Cerebellum (tissue), 4 donors: ENCODE measurements at places on chromosomes 3 and 15. TPM values are rescaled to one million over a fixed set of nuclear protein-coding genes. Genes with fewer than 3 reads are reported as not detected.

DNA sequence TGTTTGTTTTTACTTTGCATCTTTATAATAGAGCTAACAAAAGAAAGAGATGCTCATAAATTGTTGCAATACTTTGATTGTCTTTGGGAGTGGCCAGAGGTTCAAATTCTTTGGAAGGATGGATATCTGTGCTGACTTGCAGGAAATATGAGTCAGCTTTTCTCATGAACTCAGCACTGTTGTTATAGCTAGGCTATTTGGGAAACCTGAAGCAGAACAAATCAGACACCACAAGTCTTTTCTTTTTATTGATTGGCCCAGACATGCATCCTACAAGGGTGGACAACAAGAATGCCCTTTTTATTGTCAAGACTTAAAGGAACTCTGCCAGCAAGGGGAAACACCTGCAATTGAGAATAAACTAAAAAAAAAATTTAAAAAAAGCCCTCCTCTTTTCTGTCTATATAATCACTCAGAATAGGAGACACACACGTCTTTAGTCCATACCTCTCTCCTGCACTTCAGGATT lies 4.6 kb upstream of the DENND4A start:
- no peak for DNase-seq

Gene IMPG2
- 2.4 TPM for total RNA-seq

DNA sequence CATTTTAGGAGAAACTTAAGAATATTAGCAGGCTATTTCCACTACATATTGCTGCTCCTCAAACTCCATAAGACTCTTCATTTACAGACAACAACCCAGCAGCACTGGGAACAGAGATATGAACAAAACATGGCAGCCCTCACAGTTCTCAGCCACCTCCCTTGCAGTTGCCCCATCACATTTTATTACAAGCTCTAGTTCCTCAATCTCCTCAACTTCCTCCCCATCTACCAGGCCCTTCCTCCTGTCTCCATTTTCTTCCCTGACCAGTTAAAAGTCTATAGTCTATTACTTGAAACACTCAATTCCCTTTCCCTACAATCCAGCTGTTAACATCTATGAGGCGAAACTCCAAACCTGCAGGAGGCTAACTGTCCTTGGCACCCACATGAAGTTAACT lies 412.5 kb downstream of the TBC1D5 start:
- no peak for DNase-seq

Gene CAMK2N2
- 5.8 TPM for total RNA-seq

- DNase-seq, result no peak
Observed at GRCh38 chr15:78301828-78302227, 2.4 kb upstream of the SKIC8 start.
